Esophagus mucosa (tissue), 1 donor: ENCODE measurements at places on chromosomes 13 and 19. TPM values are rescaled to one million over a fixed set of nuclear protein-coding genes. Genes with fewer than 3 reads are reported as not detected.
A peak's percentile ranks its signal among the peaks of the same experiment; 100 is the strongest.

DNA sequence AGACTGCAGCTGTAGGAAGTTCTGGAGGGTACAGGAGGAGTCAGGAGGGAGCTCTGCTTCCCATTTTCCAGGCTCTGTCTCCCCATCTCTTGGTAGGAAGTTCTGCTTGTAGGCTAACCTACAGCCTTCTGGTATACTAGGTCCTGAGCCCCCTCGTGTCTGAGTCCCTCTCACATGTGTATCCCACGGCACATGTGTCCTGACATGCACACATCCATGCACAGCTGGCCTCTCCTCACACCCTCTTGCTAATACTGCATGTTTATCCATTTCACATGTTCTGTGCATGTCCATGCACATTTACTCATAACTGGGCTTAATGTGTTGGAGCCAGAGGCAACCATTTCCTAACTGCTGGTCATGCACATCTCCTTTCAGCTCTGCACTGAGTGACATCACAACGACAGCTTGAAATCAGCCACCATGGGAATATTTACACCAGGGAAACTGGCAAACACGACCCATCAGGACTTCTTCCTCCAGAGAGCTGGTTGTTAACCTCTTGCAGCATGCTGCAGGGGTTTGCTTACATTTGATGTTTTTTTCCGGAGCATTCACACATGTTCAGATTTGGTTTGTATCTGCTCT lies 3.0 kb downstream of the CD209 start:
- no peak for ATAC-seq

ATP1A3 gene
- total RNA-seq: 0.32 TPM

DNA sequence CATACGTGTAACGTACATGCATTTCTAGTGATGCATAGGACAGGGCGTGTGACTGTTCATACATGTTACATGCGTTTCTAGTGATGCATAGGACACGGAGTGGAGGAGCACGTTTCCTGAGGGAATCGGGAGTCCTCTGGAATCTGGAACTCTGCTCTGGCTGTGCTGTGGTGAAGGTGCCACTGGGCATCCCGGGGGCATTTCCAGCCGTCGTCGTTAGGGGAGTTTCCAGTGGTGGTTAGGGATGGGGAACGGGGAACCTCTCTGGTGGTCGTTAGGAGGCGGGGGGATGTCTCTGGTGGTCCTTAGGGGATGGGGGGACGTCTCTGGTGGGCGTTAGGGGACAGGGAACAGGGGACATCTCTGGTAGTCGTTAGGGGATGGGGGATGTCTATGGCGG lies 209.6 kb upstream of the SOX1 start:
- ATAC-seq: no peak

- ATAC-seq: no peak
These were observed 45.1 kb downstream of the NFIX start for GRCh38 chr19:13040232-13040947.

GRCh38 chr13:71702253-71702652 lies 164.8 kb downstream of the DACH1 start:
- ATAC-seq: no peak

ADGRE3 gene
- 0.12 TPM for total RNA-seq

DNA sequence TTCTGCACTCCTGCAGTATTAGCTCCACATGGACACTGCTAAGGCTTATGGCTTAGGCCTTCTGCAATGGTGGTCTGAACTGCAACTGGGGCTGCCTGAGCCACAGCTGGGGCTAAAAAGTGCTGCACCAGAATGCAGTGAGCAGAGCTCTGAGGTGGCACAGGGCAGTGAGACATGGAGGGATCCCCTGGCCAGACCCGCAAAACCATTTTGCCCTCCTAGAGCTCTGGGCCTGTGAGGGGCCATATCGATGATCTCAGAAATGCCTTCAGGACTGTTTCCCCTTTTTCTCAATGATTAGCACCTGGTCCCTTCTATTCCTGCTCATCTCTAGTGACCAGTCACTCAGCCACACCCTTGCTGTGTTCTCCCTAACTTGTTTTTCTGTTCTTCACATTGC lies 397.7 kb downstream of the UQCRFS1 start:
- ATAC-seq: no peak

TMEM150B gene
- not detected for total RNA-seq

GRCh38 chr19:21492947-21493906 lies 12.2 kb upstream of the ZNF429 start:
- ATAC-seq: peak; percentile 67

GRCh38 chr19:47036097-47036651 lies 12.2 kb downstream of the TMEM160 start:
- ATAC-seq: peak; percentile 30

DNA sequence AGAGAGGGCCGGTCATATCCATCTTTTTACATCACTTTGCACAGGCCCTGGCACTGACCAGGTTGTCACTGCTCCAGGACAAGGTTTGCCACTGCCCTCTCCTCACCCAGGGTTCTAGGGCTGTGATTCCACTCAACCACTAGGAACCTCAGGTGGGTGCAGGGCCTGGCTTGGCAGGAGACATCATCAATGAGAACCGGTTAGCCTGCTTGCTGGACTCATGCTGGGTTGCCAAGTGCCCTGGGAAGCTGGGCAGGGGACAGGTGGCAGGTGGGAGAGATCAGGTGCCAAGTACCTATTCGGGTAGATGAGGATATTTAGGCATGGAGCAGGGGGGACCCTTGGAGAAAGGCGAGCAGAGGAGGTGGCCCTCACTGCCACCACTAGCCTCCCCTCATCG lies 4.2 kb upstream of the CERS4 start:
- ATAC-seq: no peak

DNA sequence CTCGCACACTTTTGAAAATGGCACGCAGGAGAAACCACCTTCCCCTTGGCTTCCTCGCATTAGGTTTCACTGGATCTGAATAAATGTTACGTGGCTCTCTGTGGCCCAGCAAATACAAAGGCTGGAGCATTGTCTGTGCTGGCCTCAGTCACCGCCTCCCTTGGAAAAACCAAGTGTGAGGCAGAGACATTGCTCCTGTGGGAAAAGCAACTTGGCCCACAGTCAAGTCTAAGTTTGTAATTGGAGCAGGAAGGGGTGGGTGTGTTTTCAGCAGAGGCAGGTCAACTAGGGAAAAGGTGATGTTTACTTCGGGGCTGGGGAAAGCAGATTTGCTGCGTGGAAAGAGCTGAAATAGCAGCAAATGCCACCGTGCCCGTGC lies 101.6 kb downstream of the IRS2 start:
- ATAC-seq: peak; percentile 25

DNA sequence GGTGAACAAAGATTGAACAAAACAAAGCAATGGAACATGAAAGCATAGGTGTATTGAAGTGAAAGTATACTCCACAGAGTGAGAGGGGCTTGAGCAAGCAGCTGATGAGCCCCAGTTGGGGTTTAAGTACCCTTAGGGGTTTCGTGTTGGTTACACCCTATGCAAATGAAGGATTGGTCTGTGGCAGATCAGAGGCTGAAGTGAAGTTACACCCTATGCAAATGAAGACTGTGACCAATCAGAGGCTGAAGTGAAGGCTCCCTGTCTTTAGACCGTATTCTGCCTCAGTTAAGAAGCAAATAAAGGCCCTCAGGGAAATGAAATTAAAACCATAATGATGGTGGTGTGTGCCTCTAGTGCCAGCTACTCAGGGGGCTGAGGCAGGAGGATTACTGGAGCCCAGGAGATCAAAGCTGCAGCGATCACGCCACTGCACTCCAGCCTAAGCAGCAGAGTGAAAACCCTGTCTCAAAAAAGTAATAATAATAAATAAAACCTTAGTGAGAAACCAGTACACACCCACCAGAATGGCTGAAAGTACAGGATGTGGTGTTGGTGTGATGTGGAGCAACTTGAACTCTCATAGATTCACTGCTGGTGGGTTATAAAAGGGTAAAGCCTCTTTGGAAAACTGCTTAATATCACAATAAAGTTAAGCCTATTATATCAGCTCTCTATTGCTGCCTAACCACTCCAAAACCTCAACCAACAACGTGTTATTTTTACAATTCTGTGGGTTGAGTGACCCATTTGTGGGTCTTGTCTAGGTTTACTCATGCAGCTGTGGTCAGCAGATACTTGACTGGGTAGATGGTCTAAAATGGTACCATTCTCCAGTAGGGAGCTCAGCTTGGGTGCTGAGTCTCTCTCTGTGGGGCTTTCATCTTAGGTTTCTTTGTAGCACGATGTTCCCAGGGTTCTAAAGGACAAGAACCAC lies 12.8 kb upstream of the UPF3A start:
- ATAC-seq: no peak

DNA sequence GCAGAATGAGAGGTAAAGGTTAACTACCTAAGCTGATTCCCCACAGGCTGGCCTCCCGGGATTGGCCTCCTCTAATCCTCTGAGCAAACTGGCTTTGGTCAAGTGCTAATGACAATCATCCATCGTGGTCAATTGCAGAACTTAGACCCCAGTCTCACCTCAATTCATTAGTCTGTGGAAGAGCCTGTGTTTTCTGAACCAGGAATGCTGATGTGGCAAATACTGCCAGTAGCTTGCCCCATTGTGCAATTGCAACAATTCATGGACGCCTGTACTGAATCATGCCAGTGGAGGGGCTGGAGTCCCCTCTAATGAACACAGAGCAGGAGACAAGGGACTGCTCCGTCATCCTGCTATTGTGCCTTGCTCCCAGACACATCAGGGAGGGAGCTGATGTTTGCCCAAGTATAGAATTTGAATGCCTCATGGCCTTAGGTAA lies 1256.5 kb downstream of the EFNB2 start:
- ATAC-seq: no peak

DNA sequence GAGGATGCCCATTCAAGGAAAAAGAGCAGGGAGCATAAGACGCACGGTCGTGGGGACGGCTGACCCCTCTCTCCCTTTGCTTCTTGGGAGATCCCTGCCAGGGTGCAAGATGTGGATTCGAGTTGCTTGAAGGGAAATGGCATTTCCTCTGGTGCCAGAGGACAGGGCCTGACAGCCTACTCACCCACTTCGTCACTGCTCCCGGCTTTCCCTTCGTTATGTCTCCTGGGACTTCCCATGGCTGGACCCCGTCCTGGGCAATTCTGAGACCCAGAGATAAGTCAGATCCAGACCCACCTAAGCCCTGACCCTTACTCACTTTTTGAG lies 1.2 kb downstream of the TBC1D17 start:
- ATAC-seq: no peak

DNA sequence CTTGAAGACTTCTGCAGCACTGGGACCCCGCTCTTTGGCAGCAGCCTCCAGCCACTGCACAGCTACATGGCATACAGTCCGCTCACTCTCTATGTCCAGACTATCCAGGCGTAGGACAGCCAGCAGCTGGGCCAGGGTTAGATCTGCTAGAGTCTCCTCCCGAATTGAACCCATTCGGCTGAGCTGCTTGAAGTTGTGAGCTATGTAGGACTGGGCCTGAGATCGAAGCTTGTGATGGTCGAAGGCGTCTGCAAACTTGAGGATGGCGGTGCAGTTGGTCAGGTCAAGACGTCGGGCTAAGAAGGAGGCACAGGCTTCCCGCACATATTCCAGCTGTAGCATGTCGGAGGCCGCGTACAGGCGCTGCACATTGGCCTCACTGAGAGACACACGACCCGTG lies 900 bp downstream of the KBTBD7 start:
- no peak for ATAC-seq

FGF22 gene
- total RNA-seq: 0.12 TPM

DNA sequence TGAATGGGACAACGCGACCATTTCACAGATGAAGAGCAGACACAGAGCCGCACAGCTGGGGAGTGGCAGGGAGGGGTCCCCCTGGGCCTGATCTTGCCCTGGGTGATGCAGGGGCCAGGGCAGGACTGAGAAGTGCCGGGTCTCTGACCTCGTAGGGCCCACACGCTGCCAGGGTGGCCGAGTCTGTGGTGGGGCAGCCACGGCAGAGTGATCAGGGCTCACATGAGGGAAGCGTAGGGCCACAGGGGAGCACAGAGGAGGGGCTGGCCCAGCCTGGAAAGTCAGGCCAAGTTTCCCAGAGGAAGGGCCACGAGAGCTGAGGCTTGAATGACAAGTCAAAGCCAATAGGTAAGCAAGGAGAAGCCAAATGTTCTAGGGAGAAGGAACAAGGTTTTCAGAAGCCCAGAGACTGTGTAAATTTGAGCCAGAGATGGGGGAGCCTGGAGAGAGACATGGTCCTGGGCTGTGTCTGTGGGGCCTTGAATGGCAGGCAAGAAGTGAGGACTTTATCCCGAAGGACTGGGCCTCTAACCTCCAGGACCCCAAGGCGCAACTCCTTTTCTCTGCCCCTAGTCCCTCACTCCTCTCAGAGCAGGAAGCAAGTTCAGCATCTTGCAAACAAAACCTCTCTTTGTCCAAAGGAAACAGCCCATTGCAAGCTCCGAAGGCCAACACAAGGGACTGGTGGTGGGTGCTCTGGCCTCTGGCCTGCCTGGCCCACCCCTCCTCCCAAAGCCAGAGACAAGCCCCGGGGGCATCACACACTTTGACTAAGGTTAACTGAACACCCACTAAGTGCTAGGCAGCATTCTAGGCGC lies 31.7 kb upstream of the FXYD3 start:
- ATAC-seq: no peak

EBPL gene
- 81.5 TPM for total RNA-seq

ZNF497 gene
- 1.1 TPM for total RNA-seq

DNA sequence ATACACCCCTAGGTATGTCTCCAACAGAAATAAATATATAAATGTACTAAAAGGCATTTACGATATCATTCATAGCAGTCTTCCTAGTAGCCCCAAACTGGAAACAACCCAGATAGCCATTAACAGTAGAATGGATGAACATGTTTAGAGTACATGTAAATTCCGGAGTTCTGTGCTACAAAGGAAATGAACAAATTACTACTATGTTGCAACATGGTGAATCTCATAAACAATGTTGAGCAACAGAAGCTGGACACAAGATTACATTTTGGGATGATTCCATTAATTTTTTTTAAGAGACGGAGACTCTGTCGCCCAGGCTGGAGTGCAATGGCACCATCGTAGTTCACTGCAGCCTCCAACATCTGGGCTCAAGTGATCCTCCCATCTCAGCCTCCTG lies 5.9 kb upstream of the SLC7A10 start:
- ATAC-seq: no peak

ZNF799 gene
- 2.3 TPM for total RNA-seq

- ATAC-seq: no peak
These were observed 6.3 kb downstream of the DACT3 start for GRCh38 chr19:46654621-46655152.

CALM3 gene
- 109 TPM for total RNA-seq

- ATAC-seq: no peak
These were observed 390.8 kb downstream of the FOXO1 start for GRCh38 chr13:40275636-40276035.

DNA sequence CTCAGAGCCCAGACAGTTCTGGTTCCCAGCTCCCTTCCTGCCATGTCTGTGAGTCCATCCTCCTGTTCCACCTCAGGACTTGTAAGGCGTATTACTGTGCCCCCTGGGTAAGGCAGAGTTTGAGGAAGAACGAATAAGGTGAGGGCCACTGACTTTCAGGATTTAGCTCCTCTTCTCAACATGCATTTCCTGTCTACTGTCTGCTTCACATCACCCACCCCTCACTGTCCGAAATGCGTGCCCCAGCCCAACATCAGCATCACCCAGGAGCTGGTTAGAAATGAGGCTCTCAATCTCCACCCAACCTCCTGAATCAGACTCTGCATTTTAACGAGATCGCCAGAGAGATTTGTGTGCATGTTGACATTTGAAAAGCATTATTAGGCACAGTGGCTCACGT lies 44.4 kb downstream of the IRS2 start:
- ATAC-seq: no peak

- ATAC-seq: no peak
These were observed 96.8 kb downstream of the ATP8A2 start for GRCh38 chr13:25468325-25469168.

PTH2 gene
- total RNA-seq: not detected
